Right kidney (tissue), 9 donors: ENCODE measurements at places on chromosomes 4 and X.

GRCh38 chr4:180528003-180528402 is 1715.2 kb upstream of the TENM3 start:
- no peak for DNase-seq

GRCh38 chrX:47746446-47746845 is 87.5 kb upstream of the UXT start:
- no peak for DNase-seq

- no peak for DNase-seq
These were observed 323.6 kb downstream of the SLITRK2 start for GRCh38 chrX:146141221-146141620.

- DNase-seq: peak; percentile 23
These were observed 905.2 kb downstream of the TRAM1L1 start for GRCh38 chr4:116180157-116180601.

- no peak for DNase-seq
These were observed 30.5 kb upstream of the CRMP1 start for GRCh38 chr4:5923376-5923775.

DNA sequence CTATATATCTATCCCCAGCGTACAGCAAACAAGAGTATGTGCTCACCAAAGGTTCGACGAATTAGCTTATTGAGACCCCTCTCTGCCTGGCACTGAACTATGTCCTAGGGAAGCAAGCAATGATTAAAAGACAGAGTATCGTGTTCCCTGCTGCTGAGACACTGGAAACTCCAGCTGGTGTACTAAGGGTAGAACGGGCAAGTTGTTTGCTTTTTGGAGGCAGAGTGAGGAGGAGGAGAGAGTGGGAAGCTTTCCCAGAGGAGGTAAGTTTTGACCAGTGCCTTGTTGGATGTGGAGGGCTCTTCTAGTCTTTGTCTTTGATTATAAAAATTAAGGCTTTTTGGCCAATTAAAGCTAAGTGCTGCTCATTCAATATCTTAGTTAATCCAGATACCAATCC is 61.7 kb downstream of the PJA1 start:
- no peak for DNase-seq

DNA sequence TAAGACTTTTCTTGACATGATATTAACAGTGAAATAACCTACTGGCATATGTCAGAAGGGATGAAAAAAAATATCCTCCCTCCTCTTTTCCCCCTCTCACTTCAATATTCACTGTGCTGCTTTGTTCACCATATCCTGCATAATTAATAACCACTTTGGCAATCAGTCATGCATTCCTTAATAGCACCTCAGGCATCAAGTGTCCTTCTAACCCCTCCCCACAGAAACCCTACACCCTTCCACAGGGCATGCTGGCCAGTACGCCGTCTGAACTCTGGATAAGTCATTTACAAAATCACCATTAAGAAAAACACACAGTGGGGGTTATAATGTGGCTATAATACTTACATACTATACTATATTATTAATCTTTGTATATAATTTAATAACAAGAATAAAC is 165.9 kb downstream of the PDGFC start:
- no peak for DNase-seq

- DNase-seq: no peak
These were observed 497.3 kb upstream of the PITX2 start for GRCh38 chr4:111120191-111120590.

DNA sequence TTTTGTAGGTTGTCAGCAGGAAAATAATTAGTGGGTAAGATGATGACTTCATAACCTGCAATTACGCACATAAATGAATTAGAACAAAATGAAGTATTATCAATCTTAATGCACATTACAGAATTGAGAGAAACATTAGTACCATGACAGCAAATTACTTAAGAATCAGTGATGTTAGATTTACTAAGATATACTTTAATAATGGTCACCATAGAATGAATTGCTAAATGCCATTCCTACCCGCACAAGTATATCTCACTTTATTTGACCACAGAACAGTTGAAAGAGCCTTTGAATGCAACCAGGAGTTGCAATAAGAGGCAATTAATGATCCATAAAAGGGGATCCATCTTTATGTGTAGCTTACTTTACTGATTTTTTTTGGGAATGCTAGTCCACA is 816.4 kb upstream of the AGA start:
- no peak for DNase-seq
